GM12878 (cell line): ENCODE measurements at places on chromosomes 16 and 17. TPM values are rescaled to one million over a fixed set of nuclear protein-coding genes. Genes with fewer than 3 reads are reported as not detected.

- H3K4me3 ChIP-seq, result no peak overlapping the region
- H3K36me3 ChIP-seq, result no peaks in the 10 kb centered on the region
- H3K27ac ChIP-seq, result no peak overlapping the region
- no peaks in the 10 kb centered on the region for H3K27me3 ChIP-seq
- H3K4me1 ChIP-seq, result no peaks in the 10 kb centered on the region
Observed at GRCh38 chr16:19822533-19822932, 62.1 kb downstream of the GPRC5B start.

DNA sequence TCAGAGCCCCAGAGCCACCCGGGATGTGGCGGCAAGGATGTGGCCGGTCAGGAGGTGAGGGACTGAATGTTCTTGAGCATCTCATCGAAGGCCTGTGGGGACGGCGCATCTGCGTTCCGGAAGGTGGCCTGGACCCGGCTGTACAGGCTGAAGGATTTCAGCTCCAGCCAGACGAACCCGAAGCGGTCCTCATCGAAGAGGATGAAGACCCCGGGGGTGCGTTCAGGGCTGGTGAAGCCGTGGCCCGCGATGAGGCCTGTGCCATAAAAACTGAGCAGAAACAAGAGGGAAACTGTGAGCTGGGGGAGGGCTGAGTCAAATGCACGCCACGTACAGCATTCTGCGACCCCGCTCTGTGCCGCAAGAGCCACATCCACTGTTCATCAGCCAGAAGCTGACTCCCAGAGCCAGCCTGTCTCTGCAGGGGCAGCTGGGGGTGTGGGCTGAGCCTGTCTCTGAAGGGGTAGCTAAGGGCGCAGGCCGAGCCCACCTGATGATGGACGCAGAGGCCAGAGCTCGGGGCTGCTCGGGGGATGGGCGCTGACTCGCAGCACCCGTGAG lies 14.1 kb upstream of the C16orf95 start:
- peaks cover 11% of the 10 kb centered on the region for H3K36me3 ChIP-seq
- no peak overlapping the region for H3K4me3 ChIP-seq
- DNase-seq, result no peak
- no peak overlapping the region for H3K27ac ChIP-seq

DNA sequence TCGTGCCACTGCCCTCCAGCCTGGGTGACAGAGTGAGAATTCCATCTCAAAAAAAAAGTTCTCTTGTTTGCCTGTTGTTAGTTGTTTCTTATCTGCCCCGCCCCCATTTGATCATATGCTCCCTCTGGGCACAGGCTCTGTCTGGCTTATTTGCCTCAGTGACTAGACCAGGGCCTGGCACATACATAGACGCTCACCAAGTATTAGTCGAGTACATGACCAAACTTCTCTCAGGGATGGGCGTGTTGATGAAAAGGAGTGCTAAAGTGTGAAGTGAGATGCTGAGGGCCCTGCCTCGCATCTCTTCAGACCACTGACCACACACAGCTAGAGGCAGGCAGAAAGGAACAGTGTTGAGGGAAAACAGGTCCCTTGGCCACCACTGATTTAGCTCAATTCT lies 3.3 kb upstream of the HELZ start:
- H3K4me3 ChIP-seq, result no peak overlapping the region
- H3K36me3 ChIP-seq, result no peaks in the 10 kb centered on the region
- H3K4me1 ChIP-seq, result peaks cover 11% of the 10 kb centered on the region
- no peak overlapping the region for H3K27ac ChIP-seq
- no peak for DNase-seq

DNA sequence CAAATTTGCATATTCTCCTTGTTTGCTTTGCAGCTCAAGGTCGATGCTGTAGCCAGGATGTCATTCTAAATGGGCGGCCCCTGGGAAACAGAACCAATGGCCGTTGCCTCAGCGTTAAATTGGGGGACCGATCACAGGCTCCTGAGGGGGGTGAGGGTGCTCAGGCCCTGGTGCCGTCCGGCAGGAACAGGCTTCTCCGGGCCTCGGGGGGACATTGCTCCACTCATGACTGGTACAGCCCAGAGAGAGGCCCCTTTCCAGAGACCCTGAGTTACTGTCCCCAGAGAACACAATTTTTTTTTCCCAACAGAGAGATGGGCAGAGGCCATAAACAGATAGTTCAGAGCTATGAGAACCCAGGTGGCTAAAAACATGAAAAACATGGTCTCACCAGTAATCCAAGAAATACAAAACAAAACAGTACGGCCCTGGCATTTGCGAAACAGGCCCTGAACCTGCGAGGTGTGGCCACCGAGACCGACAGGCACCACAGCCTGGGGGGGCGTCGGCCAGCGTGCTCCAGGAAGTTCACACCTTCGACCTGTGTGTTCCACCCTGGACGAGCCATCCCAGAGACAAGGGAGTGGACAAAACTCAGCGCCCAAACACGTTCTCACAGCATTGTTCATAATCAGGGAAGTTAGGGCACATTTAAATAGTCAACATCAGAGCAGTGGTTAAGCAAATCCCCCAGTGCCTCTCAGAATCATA lies 82.8 kb downstream of the METRNL start:
- no peaks in the 10 kb centered on the region for H3K4me1 ChIP-seq
- H3K27ac ChIP-seq, result no peak overlapping the region
- peaks cover 3% of the 10 kb centered on the region; the same call in 1 of the 2 replicates for H3K27me3 ChIP-seq
- no peak for DNase-seq
- H3K4me3 ChIP-seq, result no peak overlapping the region

GRCh38 chr17:4852567-4853207 lies 19.5 kb downstream of the MINK1 start:
- no peaks in the 10 kb centered on the region for H3K4me1 ChIP-seq
- no peaks in the 10 kb centered on the region for H3K27me3 ChIP-seq
- H3K27ac ChIP-seq, result no peak overlapping the region
- no peak overlapping the region for H3K4me3 ChIP-seq
- 0 out of 2 replicates have a peak, but pooled peaks cover 3% of the 10 kb centered on the region for H3K36me3 ChIP-seq

GRCh38 chr17:43871946-43872690 lies 25.1 kb downstream of the CD300LG start:
- H3K4me1 ChIP-seq, result no peaks in the 10 kb centered on the region
- H3K4me3 ChIP-seq, result no peak overlapping the region
- H3K27me3 ChIP-seq, result no peaks in the 10 kb centered on the region; the same call in 1 of the 2 replicates
- no peaks in the 10 kb centered on the region for H3K36me3 ChIP-seq
- DNase-seq, result no peak

MMP25 gene
- total RNA-seq, result 0.31 and 0.35 TPM in 2 replicates

SLC5A10 gene
- total RNA-seq, result not detected in 2 replicates

CCT6B gene
- total RNA-seq, result 2.8 TPM in 2 replicates

SPNS2 gene
- total RNA-seq, result 0.28 and 0.56 TPM in 2 replicates
